Left hindlimb (tissue), 1 donor: ENCODE measurements at places on chromosomes 2 and 18.

GRCh38 chr18:71106701-71107100 is 817.9 kb downstream of the SOCS6 start:
- no peak for DNase-seq

DNA sequence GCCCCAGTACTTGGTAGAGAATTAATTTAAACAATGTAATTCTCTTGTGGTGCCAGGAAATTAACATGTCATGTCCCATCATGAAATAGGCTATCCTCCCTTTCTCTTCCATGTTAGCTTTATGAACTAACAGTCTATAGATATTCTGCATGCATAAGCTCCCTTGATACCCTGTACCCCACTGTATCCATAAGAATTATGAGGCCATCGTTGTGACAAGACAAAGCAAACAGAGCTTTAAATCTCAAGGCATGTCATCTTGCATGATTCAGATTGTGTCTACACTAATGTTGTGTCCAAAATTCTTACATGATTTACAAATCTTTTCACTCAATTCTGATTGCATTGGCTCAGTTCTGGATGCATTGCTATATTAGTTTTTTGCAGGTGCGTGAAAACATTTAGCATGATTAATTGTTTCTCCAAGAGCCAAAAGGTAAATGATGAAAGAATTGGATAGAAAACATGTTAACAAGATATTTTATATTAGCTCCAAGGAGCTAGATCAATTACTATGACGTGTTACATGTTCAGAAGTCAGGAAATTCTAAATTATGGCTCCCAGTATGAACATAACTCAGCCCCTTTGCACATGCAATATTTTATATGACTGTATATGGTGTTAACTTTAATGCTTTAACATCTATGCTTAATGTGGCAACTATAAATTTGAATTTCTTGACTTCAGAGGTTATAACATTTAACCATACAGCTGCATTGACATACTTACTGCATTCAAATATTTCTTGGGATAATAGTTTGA is 620.3 kb downstream of the SLC4A3 start:
- DNase-seq = no peak

DNA sequence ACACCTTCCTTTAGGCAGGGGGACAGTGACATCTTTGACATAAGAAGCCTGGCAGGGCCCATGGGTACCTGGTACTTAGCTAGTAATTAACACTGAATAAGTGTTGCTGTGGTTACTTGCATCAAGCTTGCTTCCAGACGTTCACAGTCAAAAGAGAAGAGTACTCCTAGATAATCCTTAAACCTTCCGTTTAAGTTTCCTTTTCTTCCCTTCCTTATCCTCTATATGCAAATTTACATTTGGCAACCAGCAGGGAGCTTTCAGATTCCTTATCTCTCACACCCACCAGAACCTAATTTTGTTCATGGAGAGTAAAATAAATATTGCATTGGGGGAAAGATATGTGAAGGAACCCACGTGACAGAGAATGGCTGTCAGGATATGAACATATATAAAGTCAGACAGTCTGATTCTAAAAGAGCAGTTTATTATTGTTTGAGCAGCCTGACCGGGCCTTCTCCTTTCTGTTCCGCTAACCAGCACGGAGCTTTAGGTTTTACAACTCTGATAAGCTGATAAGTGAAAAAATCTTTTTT is 7.8 kb upstream of the RAB31 start:
- DNase-seq = no peak

DNA sequence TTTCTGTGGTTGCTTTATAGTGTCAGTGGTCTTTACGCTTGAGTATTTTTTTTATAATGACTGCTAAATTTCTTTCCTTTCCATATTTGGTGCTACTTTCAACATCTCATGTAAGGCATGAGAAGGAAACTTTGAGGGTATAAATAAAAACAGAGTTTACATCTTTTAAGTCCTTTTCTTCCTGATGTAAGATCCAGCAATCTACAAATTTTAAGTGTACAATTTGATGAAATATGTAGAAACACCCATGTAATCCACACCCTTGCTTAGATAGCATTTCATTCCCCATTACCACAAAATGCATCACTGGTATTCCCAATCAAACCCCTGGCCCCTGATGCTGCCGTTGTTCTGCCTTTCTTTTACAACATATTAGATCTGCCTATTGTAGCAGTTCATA is 769.1 kb downstream of the CCDC85A start:
- DNase-seq = no peak

- DNase-seq = peak; percentile 68
Measured at GRCh38 chr2:10196110-10196892, 73.8 kb downstream of the RRM2 start.

GRCh38 chr2:157364257-157364974 is 38.8 kb upstream of the ERMN start:
- DNase-seq = no peak

GRCh38 chr18:2213905-2214304 is 357.4 kb downstream of the METTL4 start:
- DNase-seq = no peak

GRCh38 chr18:57784034-57784800 is 18.9 kb downstream of the ATP8B1 start:
- DNase-seq = no peak

- peak; percentile 61 for DNase-seq
Measured at GRCh38 chr18:24985586-24985985, 366.4 kb downstream of the ZNF521 start.

DNA sequence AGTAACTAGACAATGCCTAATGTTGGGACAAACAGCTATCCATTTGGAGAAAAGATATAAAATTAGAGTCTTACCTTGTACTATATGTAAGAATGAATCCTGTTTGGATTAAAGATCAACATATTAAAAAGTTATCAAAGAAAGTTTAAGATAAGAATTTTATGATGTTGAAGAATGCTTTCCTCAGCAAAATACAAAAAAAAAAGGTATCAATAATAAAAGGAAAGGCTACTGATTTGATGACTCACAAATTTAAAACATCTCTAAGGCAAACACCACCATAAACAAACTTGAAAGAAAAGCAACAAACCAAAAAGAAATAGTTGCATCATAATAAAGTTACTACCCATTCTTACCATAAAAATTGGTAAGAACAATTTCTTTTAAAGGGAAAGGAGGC is 92.7 kb downstream of the C1D start:
- no peak for DNase-seq

GRCh38 chr18:57441071-57441794 is 6.1 kb downstream of the ONECUT2 start:
- no peak for DNase-seq

- no peak for DNase-seq
Measured at GRCh38 chr2:220433131-220433530, 805.7 kb downstream of the SLC4A3 start.

- no peak for DNase-seq
Measured at GRCh38 chr18:63326011-63326410, 6.4 kb upstream of the BCL2 start.

DNA sequence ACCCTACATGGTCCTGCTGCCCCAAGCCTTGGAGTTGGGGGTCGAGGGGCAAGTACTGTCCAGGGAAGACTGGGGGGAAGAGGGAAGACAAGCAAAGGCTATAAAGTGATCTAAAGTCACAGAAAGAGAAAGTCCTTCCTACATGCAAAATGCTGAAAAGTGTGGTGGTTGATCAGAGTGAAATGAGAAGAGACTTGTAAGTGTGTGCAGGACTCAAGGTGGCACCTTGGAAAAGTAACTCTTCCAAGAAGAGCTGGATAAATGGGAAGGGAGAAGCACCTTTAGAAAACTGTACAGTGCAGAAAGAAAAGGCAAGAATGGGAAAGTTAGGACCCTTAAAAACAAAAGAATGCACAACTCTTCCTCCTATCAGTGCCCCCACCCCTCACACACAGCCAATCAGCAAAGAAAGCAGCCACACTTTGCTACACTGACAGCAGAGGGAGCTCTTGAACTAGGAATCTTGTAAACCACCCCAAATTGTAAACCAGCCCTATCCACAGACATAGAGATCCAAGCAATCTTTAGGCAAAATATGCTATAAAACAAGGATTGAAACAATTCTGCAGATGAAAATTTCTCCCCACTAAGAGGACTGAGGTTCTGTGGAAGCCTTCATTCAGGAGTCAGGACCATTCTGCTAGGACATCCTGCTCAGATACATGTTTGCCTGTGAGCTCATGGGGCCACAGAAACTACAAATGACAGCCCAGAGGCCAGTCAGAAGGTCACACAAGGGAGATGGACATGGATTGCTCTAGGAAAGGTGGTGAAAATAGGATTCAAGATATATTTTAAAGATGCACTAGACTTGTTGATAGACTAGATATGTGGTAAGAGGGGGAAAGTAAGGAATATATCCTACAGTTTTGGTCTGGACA is 146.4 kb downstream of the FTCDNL1 start:
- DNase-seq = no peak

DNA sequence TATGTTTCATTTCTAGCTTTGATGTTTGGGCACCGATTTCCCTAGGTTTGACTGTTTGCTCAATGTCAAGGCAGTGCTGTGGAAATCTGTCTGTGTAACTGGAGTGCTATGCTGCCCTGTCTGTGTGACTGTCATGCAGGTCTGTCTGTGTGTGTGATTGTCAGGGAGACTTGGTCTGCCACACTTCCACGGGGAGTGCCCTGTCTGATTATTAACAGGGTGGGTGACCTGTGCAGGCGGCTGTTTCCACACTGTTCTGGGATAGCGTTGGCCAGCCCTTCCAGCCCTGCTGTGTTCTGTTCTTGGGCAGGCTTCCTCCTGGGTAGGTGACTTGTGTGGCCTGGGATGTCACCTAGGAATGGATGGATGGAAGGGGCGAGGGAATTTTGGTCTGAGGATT is 85.3 kb downstream of the FHOD3 start:
- DNase-seq = no peak

GRCh38 chr2:239684996-239685395 is 284.2 kb upstream of the HDAC4 start:
- DNase-seq = no peak

GRCh38 chr2:203951366-203951902 is 14.9 kb downstream of the ICOS start:
- DNase-seq = no peak

DNA sequence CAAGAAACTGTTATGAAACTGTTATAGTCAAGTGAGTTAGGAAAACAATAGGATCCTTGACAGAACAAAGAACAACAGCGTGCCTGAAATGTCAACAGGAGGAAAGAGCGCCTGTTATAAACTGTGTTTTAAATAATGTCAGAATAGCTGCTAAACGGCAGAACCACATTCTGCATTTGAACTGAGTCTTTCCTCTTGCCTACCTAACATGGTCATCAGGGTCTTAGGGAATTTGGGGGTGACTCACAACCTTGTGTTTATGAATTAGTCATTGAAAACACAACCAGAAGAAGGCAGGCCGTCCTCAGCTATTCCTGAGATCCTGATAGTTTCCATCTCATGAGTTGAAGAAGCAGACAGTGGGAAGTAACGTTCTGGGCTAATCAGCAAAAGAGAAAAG is 222.0 kb upstream of the FN1 start:
- DNase-seq = no peak

DNA sequence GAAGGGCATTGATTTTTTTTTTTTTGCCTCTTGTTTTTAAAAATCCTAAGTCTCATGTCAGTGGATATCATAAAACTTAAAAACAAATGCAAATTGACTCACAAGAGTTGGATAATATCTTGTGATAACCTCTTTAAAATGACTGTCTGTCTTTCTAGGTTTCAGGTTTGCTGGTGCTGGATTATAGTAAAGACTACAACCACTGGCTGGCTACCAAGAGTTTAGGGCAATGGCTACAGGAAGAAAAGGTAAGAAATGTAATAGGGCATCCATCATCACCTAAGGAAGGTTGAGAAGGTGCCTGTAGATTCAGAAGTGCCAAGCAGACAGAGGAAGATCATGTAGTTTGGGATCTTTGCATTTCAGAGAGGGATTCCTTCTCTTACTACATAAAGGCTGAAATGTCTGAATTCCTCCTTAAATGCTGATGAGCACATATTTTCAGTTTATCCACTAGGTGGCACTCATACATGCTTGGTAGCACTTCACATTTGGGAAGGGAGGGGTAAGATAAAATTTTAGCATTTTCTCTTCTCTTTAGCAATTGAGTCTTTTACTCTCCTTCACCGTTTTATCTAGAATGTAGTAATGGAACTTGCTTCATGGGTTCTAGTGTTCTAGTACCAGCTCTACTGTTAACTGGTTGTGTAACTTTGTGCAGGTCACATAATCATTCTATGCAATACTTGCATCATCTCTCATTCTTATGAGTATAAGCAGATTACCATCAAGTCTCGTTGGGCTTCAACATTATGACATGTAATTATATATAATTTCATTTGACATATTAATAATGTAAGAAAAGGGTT is 21.1 kb downstream of the CPS1 start:
- no peak for DNase-seq

GRCh38 chr18:22018366-22018765 is 151.0 kb upstream of the GATA6 start:
- DNase-seq = no peak
